ENCODE measurements at places on chromosomes 5 and 9. TPM values are rescaled to one million over a fixed set of nuclear protein-coding genes. Genes with fewer than 3 reads are reported as not detected.

GRCh38 chr9:128494108-128494745 lies 10.3 kb upstream of the GLE1 start:
- DNase-seq, result no peak

DNA sequence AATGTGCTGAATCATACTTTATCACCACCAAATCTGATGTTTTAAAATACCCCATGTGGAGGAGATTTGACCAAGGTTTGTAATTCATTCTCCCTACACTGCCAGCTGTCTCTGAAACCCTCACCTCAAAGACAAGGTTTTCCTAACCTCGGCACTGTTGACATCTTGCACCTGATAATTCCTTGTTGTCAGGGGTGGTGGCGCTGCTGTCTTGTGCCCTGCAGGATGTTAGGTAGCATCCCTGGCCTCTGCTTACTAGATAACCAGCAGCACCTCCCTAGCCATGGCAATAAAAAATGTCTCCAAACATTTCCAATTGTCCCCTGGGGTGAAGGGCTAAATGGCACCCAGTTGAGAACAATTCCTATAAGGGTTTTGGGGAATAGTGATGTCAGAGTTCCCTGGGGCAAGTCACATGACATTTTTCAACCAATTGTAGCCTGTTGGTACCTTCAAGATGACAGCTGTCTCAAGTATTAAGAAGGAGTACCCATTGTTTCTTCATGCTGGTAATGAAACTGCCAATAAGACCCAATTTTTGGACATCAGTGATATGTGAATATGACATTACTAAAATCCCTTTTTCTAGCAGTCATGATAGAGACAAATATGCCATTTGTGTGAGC lies 160.6 kb upstream of the PLCXD3 start:
- DNase-seq, result no peak

DNA sequence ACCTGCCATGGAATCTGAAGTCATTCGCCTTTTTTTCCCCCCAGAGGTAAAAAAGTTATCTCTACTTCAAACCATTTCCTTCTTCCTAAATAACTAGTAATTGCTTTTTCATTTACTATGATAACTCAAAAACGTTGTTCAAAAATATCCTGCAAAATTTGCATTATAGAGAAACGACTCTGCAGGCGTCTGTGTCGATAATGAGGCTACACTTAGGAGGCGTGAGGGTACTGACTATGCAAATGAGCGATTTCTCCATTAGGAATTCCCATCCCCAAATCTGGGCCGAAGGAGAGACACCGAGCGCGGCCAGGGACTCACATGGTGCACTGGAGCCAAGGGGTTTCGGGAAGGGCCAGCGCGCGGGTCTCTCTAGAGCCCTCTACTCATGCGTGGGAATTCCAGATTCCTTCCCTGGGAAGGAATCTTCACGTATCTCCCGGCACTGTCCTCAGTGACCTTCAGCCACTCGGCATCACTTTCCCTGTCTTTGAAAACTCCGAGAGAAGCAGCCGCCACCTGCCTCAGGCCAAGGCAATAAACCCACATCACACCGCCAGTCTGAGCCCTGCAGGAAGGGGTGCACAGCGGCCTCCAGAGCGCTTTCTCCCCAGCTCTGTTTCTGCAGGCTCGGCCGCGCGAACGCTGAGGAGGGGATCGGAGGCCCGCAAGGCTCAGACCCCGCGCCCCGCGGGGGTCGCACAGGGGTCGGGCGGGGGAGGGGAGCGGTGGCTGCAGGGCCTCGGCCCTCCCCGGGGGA lies 718 bp upstream of the DENND4C start:
- DNase-seq, result peak; percentile 71

DNA sequence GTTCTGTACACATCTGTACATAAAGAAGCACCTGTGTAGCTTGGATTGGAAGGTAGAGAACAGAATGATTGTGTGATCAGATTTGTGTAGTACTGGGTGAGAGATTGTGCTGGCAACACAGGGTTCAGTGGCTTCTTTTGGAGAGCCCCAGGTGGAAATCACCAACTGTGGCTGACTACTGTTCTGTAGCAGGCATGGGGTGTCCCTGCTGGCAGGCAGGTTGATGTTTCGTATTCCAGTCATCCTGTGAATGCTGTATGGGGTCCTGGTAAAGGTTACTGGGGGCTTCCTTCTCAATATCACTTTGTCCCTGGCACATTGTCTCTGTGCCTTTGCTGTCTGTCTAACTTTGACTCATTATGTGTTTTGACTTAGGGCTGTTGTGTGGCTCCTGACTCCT lies 5.3 kb downstream of the ASPN start:
- no peak for DNase-seq

GRCh38 chr5:157521704-157522029 lies 53.9 kb downstream of the ADAM19 start:
- no peak for DNase-seq

KCNT1 gene
- total RNA-seq, result 0.16 TPM

SPATA31A3 gene
- not detected for total RNA-seq

ELOVL7 gene
- 0.13 TPM for total RNA-seq

ASPN gene
- total RNA-seq, result 0.19 TPM

TSC1 gene
- total RNA-seq, result 54.3 TPM

All from myocyte (in vitro differentiated cells).